ENCODE measurements at places on chromosomes 5 and 9.

- no peak for DNase-seq
Observed at GRCh38 chr5:56588636-56589480, 226.5 kb upstream of the MAP3K1 start.

GRCh38 chr9:85213650-85214607 is 527.8 kb downstream of the AGTPBP1 start:
- DNase-seq: no peak

DNA sequence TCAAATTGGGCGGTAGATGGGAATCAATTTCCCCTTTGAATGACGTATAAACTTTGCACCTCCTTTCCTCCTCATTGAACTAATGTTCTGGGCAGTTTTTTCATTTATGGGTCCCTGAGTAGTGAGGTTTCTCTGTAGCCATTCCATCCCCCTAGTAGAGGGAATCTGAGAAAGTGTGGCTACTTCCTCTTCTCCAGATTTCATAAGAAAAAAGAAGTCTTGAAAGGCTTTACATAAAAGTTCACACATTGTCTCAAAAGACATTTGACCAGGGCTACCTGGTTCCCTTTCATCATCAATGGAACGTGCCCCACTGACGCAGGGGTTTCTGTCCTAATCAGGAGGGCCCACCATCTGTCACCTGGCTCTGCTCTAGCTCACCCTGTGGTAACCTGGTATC is 57.3 kb downstream of the CTSL start:
- DNase-seq: no peak

DNA sequence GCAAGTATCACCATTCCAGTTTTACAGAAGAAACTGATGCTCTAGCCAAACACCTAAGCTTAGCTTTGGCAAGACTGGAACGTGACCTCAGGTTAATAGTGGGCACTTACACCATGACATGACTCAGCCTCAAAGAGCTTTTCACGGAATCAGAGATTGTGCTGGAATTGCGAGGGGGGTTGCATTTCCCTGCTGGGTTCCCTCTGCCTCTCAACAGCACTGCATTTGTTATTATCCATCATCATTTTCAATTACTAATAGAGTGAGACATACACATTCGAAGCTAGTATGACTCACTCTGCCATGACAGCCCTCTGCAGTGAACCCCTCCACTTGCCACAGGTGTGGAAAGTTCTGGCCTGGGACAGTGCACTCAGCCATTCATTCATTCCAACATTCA is 8.0 kb downstream of the SPOCK1 start:
- no peak for DNase-seq

DNA sequence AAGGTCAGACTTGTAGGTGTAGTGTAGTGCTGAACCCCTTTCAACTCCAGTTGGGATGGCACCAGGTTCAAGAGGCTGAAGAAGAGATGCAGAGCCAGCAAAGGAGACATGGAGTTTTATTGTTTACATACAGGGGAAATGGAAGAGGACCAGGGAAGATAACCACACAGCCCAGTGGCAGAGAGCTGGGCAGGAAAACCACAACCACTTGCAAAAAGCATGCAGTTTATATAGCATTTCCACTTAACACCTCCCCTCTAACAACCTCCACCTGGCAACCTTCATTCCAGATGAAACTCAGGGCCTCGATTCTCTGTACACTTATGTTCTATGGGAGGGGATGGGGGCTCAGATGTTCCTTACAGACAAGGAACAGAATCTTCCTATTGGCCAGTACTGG is 56.9 kb downstream of the SNX24 start:
- no peak for DNase-seq

DNA sequence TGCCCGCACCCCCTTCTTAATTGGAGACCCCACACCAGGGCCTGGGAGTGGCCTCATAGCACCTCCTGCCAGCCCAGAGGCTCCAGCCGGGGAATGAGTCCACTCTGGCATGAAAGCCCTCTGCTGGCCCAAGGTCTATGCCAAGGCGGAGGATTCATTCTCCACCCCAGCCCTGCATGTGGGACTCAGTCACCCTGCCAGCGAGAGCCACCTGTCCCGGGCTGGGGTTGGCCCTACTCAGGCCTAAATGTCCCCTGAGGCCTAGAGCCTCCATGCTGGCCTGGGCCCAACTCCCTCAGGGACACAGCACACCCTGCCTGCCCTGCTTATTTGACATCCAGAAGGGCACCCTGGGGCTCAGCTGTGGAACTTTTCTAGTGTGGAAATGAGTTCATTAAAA is 1.0 kb upstream of the RAPGEF1 start:
- DNase-seq: no peak

- peak; percentile 32 for DNase-seq
Observed at GRCh38 chr9:109052416-109052815, 39.1 kb upstream of the CTNNAL1 start.

- DNase-seq: no peak
Observed at GRCh38 chr5:43652537-43653302, 49.7 kb downstream of the NNT start.

GRCh38 chr9:35845824-35846771 is 17.1 kb downstream of the TMEM8B start:
- DNase-seq: no peak

- peak; percentile 95 for DNase-seq
Observed at GRCh38 chr9:93098236-93098946, 2.4 kb downstream of the CARD19 start.

DNA sequence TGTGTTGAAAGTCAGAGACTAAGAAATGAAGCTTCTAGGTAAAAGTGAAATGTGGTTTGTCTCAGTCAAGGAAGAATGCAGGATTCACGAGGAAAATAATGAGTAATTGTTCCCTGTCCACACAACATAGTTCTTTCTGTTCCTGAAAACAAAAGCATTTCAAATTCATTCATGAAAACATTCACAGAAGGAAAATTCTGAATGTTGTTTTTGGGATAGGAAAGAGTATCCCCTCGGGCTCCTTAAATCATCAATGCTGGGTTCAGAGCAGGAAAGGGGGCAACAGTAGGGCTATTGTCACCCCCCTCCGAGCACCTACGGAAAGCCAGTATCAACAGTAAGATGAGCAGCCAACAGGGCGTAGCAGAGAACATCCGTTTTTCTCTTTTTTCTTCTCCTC is 769.9 kb upstream of the ADAMTS16 start:
- no peak for DNase-seq

- no peak for DNase-seq
Observed at GRCh38 chr5:173733831-173734501, 117.5 kb upstream of the BOD1 start.

GRCh38 chr5:35194635-35195471 is 35.4 kb downstream of the PRLR start:
- DNase-seq: no peak

GRCh38 chr5:66595756-66596635 is at the start of gene MAST4:
TSS of gene MAST4 (plus strand) at chr5:66596393. CDS start at chr5:66596656, 263 bp downstream.
- DNase-seq: peak; percentile 43

GRCh38 chr5:157648275-157648990 is 3.8 kb downstream of the SOX30 start:
- no peak for DNase-seq

Data from AG09319 (cell line).